ENCODE measurements at places on chromosomes 4 and X. TPM values are rescaled to one million over a fixed set of nuclear protein-coding genes. Genes with fewer than 3 reads are reported as not detected.

GRCh38 chr4:106186201-106186600, 129.8 kb downstream of the TBCK start:
- no peak for DNase-seq

DNA sequence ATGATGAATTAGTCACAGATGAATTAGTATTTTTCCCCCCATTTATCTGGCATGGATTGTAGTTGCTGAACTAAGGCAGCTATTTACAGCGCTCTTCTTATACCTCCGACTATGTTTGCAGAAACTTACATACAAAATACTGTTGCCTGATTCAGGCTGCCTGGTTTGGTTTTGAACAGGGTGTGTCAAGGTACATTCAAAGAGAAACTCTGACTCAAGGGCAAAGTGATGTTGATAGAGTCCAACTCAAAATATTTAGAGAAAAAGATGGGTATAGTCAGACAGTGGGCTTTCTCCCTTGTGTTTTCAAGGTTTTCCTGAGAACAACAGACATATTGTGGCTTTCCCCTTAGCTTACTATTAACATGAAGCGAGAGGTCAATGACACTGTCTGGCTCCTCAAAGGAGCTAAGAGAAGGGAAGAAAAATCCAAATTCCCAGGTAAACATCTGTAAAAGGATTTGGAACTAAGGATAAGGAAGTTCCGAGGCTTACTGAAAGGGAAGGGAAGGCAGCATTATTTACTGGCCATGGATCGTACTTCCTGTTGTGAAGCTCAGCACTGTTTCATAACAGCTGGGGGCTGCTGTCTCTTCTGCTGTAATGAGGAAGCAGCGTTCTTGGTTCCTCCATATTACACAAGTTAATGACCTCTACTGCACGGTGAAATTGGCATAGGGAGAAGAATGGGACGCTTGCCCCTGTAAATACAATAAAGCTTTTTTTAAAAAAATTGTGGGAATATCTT, 30.9 kb downstream of the FAM9C start:
- no peak for DNase-seq

DNA sequence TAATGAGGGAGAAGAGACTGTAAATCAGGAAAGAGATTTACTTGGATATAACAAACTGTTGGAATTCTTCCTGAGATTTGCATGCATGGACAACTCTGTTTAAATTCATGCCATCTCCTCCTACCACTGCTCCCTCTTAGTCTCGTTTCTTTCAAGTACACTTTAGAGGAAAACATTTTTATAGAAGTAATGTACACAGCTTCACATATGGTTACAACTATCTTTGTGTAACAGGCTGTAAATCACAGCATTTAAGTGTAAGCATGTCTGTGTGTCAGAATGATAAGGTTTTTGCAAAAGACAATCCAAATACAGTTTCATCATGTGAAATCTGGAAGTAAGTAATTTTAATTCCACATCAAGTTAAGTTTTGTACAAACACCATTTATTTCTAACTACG, 21.5 kb upstream of the ENPEP start:
- no peak for DNase-seq

DNA sequence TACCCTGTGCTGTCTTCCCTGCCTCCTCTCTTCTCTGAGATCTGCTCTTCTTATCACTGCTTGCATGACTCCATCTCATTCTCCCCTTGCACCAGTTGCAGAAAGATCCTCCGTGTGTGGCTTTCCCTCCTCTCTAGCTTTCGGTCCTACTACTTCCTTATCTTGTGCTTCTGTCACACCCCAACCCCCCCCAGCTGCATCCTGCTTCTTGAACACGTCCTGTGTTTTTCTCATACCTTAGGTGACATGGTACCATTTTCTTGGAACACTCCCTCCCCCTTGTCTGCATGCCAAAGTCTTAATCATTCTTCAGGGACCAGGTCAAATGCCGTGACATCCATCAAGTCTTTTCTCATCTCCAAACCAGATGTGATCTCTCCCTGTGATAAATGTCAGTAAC, 46.4 kb downstream of the FHL1 start:
- DNase-seq: no peak

- DNase-seq: peak; percentile 73
Measured at GRCh38 chr4:55475394-55476243, 71.1 kb downstream of the CLOCK start.

GRCh38 chr4:2073808-2074481, 14.8 kb downstream of the NAT8L start:
- no peak for DNase-seq

- no peak for DNase-seq
Measured at GRCh38 chrX:149939655-149939904, 1.3 kb upstream of the EOLA2 start.

GRCh38 chrX:63576533-63576932, 208.5 kb downstream of the ARHGEF9 start:
- DNase-seq: no peak

The TLR2 gene
- total RNA-seq: 8.7 TPM

The P2RY8 gene
- total RNA-seq: not detected

The PAGE4 gene
- total RNA-seq: not detected

The GPR173 gene
- 2.2 TPM for total RNA-seq
